ENCODE measurements at places on chromosomes 5 and 9.

DNA sequence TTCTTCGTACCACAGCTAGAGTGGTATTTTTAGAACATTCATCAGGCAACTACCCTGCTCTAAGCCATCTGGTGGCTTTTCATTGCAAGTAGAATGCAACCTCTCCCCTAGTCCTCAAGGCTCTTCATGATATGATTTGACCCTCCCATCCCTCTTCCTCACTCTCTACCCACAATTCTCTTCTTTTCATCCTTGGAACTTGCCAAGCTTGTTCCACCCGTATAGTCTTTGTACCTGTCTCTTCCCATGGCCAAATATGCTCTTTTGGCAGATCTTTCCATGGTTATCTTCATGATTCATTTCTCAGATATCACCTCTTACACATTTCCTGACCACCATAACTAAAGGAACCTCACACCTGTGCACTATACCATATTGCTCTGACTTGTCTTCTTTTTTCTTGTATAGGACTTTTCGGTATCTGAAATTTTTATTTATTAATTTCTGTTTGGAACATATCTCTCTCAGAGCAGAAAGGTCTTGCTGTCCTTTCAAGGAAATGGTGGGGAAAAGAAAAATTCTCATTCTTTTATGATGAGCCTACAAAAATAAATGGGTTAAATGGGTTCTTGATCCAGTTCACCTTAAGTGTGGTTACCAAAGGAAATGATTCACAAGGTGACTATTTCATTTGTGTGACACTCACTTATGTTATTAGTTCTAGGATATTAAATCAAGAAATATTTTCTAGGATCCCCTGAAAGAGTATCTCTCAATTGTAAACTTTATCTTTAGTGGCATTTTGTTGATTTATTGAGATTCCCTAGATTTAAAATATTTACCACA lies 3.7 kb upstream of the CD274 start:
- DNase-seq = no peak

GRCh38 chr5:170365831-170366230 lies 23.3 kb downstream of the KCNMB1 start:
- DNase-seq = no peak

- no peak for DNase-seq
Measured at GRCh38 chr5:37816883-37817282, 23.0 kb downstream of the GDNF start.

DNA sequence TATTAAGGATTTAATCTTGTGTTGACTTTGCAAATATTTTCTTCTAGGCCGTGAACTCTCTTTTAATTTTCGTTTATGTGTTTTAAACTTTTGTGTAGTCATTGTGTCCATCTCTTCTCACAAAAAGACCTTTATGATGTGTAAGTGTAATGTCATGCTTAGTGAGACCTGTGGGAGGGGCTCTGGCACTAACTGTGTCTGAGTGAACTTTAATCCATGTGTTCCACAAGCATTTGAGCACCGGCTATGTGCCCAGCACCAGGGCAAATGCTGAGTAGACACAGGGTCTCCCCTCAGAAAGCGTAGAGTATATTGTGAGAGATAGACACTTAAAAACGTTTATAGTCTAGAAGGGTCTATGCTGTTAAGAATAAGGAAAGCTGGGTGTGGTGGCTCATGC lies 272.6 kb upstream of the TUT7 start:
- DNase-seq = no peak

- DNase-seq = no peak
Measured at GRCh38 chr9:100714372-100715099, 136.7 kb downstream of the CAVIN4 start.

GRCh38 chr9:114525513-114525912 lies 20.2 kb upstream of the WHRN start:
- DNase-seq = no peak

- no peak for DNase-seq
Measured at GRCh38 chr9:82757924-82758323, 305.0 kb downstream of the RASEF start.

DNA sequence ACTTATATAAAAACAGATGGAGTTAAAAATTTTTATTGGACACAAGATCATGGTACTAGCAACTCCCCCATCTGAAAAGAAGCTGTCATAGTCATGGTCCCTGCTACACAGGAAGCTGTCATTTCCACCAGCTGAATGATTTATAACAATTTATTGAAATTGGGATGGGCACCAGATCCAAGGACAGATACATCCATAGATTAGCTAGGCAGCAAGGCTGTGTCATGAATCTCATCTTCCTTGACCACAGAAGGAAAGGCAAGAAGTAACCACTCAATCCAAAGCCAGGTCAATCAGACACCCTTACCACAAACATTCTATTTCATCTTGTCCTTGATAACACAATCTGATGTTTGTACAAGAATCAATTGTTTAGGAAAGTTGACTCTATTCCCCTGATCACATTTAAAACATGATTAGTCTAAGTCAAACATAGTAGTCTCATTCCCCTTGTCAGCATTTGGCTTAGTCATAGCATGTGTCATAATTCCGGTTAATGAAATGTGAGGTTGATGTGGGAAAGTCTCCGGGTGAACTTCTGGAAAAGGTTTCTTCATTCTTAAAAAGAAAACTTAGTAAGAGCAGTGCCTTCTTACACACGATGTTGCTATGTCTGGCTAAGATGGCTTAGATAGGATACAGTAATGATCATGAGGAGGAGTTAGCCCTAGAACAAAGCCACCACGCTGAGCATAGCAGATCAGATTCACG lies 462.6 kb upstream of the PAPPA start:
- no peak for DNase-seq

Data from activated CD4-positive, CD25-positive, alpha-beta regulatory T cell (primary cell).